ENCODE measurements at places on chromosomes 12 and 14.

DNA sequence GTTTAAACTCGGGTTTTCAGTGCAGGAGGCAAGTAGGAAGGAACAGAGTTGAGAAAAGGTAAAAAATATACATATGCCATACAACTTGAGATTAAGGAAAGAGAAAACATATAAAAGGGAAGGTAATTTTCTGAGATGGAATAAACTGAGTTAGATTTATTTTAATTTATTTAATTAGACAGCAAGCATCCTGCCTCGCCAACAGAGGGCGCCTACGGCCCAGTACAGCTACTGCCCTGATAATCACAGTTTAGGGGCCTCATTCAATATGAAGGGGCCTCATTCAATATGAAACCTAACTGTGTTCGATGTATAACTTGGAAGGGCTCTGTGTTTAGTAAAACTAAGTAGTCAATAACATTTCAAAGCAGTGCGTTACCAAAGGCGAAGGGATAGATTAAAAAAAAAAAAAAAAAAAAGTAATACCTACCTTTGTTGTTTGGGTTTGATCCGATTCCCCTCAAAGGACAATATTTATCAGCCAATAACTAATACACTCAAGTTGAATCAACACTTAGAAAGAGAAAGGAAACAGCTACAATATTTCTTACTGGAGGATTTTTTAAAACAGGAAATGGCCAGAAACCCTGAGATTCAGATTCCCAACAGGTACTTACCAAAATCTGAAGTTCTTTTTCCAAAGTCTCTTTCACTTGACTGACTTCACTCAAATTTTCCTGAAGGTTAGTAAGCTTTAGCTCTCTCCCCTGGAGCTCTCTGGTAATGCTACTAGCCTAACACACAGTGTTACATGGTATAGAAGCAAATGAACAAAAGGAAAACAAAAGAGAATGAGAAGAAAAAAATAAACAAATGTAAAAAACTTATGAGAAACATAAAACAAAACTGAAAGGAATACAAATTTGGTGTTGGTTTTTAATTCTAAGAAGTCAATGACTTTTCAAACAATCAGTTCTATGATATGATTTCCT is 70.0 kb upstream of the VPS33A start:
- no peak for DNase-seq

DNA sequence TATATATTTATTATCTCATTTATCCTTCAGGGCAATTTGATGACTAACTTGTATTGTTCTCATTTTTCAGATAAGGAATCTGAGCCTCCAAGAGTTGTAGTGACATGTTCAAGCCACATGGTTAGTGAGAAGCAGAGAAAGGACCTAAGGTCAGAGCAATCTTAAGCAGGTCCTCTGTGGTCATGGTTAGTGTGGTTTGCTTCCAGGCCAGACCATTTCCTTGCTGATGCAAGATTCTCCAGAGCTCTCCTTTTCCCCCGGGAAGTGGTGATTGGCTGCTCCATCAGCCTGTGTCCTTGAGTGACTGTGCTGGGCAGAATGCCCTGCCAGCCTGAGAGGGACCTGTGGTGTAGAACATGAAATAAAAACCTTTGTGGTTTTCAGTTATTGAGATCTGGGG is 141.3 kb downstream of the KTN1 start:
- no peak for DNase-seq

DNA sequence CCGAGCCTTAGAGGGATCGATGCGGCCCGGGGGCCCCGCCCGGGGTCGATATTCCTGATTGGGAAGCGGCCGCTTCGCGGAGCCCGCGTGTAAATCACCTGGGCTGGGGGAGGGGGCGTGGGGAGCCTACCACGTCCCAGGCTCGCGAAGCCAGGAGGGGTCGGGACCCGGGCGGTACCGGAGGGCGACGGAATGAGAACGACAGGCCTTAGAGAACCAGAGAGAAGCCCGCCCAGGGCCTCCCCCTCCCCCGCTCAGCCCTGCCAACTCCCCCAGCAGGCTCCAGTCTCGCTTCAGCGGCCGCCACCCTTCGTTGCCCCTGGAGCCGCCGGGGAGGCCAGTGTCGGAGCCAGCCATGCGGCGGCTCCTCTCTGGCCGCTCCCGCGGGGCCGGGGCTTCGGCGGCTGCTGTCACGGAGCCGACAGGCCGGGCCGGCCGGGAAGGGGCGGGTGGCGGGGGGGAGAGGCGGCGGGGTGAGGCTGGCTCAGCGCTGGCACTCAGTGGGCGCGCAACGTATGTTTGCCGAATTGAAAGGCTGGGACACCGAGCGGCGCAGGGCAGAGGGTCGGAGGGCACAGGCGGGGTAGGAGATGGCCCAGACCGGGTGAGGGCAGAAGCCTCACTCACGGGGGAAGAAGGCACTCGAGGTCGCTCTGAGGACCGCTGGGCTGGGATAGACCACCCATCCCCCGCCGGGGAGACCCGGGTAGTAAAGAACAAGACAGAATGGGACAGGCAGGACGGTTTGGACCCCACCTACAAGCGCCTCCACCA is 1.4 kb upstream of the DNAJC22 start:
- no peak for DNase-seq

DNA sequence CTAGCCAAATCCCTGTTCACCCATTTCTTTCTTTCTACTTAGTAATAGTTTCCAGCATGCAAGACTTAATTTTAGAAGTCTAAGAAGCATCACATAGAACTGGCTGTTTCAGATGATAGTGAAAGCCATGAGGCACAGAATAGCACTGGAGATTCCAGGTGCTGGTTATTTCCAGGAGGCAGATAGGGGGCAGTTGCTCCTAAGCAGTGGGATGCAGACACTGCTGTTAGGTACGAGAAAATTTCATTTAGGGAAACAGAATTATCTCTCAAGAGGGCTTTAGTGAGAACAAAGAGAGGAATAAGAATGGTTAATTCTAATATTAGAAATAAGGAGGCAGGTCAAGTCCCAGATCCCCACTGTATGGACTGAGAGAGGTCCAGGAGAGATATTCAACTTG is 3.6 kb upstream of the MDGA2 start:
- DNase-seq = no peak

DNA sequence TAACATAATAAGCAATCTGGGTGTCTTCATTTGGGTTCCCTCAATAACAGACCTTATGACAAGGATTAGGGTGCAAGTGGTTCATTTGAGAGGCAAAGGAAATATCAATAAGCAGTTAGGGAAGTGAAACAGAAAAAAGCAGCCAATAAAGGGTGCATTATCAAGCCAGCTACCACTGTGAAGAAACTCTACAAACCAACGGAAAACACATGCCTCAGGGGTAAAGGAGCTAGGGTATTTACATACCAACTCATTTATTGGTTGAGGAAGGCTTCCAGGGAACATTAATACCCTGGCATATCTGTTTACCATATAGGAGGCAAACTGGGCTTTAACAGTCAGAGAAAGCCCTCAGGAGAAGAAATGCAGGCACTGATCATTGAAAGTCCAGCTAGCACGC is 22.7 kb upstream of the IFNG-AS1 start:
- no peak for DNase-seq

GRCh38 chr12:104410326-104410725 is 46.4 kb upstream of the CHST11 start:
- no peak for DNase-seq

DNA sequence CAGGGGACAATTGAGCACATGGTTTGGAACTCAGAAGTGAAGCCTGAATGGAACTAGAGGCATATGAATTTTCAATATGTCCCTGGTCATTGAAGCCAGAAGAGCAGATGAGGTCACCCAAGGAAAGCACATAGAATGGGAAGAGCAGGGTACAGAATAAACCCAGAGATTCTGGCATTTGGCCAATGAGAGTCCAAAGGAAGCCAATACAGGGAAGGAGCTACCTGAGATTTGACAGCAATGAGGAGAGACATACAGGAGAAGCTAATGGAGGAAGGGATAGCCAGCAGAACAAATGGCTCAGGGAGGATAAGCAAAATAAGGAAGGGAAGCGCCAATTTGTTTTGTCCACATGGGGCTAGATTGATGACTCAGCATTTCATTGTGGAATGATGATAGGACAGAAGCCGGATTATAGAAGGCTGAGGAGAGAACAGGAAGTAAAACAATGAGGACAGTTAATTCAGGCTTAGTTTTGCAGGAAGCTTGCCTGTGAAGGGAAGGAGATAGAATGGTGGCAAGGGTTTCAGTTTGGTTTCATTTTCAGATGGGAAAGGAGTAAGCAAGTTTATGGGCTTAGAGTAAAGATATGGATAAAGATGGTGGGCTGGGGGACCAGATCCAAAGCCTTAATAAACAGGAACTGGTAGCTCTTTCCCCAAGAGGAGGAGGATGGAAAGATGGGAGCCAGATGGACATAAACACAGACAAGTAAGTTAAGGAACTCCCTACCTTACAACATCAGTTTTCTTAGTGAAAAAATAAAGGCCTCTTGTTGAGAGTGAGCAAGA is 3.2 kb upstream of the SPTSSA start:
- DNase-seq = no peak

GRCh38 chr14:97080991-97081390 is 283.8 kb downstream of the VRK1 start:
- no peak for DNase-seq

- DNase-seq = no peak
Observed at GRCh38 chr14:36870776-36871175, 209.1 kb downstream of the PAX9 start.

DNA sequence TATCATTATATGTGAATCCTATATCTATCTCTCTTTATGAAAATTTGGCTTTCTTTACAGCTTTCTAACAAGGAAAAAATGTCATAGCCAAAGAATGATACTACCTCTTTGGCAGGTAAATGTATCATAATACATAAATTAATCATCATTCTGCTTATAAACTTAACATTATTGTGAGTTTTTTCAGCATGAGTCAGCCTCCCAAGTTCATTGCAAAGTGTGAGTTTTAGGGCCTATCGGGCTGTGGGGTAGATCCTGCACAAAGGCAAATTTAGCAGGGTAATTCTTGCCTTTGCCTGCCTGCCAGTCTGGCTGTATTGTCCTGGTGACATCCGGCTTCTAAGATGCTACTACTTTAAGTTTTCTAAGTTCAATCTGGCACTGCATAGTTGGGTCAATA is 412.6 kb downstream of the MDGA2 start:
- no peak for DNase-seq

DNA sequence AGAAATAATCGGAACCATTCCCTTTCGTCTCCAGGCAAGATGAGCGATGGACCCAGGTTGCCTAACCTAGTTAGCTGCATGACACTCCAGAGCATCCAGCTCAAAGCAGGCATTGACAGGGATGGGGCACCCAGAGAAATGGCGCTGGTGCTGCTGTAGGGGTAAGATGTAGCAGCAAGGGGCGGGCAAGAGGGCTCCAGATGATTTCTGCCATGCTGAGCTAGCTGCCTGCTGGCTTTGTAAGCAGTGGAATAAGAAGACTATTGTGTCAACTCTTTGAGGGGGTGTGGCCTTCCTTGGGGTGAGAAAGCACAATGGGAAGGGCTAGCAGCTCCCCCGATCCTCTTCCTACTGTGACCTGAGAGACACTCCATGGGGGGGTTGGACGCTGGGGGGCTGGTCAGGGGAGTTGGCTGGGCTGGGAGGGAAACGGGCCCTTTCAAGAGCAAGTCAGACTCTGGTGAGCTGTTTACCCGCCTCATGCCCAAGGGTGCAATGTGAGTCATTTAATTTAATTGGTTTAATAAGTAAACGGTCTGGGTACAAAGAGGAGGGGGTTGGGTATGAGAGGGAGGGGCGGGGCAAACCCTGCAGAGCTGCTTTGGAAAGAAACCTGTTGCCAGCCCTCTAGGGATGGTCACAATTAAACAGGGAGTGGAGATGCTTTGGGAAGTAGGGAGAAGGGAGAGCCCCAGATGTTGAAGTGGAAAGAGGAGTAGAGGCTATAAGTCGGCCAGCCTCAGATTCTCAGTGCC is 50.5 kb downstream of the B4GALNT3 start:
- DNase-seq = no peak

DNA sequence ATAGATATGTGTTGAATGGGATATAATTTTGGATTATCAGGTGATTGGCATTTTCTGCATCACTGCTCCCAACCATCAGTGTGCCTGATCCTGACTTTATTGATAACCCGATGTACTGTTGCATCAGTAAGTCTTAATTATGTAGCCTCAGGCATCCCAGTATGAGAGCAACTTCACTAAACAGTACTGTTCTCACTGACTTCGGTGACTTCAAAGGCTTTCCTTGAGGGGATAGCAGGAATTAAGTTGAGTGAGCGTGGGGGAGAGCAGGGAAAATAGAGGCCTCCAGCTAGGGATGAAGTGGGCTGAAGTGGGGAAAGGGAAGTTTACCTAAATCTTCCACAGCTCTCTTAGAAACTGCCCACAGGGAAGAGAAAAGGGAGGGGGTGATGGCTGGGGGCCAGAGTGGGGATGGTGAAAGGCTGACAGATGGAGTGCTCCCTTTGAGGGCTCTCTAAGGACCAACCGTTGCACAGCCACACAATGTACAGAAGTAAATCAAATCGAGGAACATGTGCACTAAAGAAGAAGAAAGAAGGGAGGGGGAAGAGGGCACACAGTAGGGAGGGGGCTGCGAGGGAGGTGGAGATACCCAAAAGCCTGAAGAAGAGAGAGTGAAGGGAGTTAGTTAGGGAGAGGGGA is 10.7 kb upstream of the NEUROD4 start:
- DNase-seq = no peak

DNA sequence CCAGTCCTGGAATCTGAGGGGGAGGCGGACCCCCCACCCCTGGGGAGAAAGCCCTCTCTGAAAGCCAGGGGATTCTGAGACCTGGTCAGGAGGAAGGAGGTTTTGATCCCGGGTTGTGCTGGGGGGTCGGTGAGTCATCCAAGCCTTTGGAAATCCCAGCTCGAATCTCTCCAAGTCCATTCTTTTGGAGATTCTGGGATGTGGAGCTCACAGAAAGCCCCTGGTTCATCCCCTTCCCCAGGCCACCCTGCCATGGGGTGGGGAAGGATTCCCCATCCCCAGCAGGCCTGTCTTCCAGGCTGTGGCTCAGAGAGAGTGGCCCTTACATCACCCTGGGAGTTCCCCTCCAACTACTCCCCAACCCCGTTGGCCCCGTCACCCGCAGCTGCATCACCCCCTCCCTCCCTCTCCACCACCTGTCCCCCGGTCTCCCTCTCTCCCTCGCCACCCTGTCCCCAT is 14.3 kb downstream of the EXOC3L4 start:
- no peak for DNase-seq

DNA sequence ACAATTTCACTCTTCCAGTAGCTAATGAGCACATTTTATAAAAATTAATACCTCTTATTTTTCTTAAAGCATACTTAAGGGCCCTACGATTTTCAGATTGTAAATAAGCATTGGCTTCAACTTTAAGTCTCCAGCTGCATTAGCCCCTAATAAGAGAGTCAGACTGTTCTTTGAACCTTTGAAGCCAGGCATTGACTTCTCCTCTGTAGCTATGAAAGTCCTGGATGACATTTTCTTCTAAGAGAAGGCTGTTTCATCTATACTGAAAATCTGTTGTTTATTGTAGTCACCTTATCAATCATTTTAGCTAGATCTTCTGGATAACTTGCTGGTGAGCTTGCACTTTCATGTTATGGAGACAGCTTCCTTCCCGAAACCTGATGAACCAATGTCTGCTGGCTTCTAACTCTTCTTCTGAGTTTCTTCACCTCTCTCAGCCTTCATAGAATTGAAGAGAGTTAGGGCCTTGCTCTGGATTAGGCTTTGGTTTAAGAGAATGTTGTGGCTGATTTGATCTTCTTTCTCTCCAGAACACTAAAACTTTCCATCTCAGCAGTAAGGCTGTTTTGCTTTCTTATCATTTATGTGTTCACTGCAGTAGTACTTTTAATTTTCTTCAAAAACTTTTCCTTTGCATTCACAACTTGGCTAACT is 377.1 kb upstream of the RGS6 start:
- no peak for DNase-seq
